NCI-H2081 (cell line): ENCODE measurements at places on chromosomes 7 and 10.

DNA sequence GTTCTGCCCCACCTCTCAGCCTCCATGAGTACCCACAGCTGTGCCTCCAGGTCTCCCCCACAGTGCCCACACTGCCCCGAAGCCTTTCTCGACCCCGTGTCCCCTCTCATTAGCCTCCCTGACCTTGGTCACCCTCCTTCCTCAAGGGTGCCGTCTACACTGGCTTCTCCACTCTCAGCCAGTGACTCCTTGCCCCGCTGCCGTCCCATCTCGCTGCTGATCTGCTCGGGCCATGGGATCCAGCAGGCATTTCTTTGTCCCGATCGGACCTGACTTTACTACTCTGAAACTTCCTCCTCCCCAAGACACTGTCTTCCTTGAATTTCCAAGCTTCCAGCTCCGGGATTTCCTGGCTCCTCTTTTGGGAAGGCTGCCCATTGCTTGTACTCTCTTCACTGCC, 31.3 kb downstream of the FKBP6 start:
- DNase-seq, result no peak

- peak; percentile 60 for DNase-seq
Observed at GRCh38 chr10:76766682-76767081, 870.9 kb downstream of the KCNMA1 start.

DNA sequence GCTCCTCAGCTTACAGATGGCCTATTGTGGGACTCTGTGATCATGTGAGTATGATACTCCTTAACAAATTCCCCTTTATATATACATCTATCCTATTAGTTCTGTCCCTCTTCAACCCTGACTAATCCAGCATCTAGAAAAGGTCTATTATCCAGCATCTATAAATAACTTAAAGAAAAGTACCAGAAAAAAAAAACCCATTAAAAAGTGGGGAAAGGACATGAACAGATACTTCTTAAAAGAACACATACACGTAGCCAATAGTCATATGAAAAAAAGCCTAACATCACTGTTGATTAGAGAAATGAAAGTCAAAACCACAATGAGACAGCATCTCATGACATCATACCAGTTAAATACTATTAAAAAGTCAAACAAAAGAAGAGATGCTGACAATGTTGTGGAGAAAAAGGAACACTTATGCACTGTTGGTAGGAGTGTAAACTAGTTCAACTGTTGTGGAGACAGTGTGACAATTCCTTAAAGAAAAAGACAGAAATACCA, 549.5 kb upstream of the GRM3 start:
- DNase-seq, result no peak

GRCh38 chr7:148983200-148984146, 44.8 kb downstream of the PDIA4 start:
- DNase-seq, result peak; percentile 91

GRCh38 chr7:116227678-116228239, 17.4 kb downstream of the TES start:
- DNase-seq, result no peak

GRCh38 chr7:104908636-104909035, 105.4 kb upstream of the KMT2E start:
- DNase-seq, result no peak

DNA sequence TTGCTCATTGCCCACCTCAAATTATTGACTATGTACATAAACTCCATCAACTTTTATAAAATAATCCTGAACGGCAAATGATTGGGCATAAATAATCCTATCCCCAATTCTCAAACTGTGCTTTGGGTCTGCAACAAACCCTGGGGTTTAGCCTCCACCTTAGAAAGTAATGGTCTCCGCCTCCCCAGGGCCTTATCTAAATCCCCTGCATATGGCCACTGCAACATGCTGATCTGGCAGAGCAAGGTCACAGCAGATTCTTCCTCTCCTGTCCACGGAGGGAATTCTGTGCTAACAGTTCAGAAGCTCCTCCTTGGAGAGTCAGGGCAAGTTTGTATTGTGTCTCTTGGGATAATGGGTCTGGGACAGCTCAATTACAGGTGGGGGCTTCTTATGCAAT, 18.4 kb downstream of the FXYD4 start:
- DNase-seq, result no peak

GRCh38 chr10:118812393-118812740, 57.6 kb upstream of the CACUL1 start:
- no peak for DNase-seq

GRCh38 chr10:44650691-44651661, 260.2 kb upstream of the TMEM72 start:
- DNase-seq, result no peak

GRCh38 chr10:128929767-128930166, 537.3 kb upstream of the MGMT start:
- DNase-seq, result no peak

- DNase-seq, result no peak
Observed at GRCh38 chr7:34752929-34753328, 94.9 kb downstream of the NPSR1 start.

DNA sequence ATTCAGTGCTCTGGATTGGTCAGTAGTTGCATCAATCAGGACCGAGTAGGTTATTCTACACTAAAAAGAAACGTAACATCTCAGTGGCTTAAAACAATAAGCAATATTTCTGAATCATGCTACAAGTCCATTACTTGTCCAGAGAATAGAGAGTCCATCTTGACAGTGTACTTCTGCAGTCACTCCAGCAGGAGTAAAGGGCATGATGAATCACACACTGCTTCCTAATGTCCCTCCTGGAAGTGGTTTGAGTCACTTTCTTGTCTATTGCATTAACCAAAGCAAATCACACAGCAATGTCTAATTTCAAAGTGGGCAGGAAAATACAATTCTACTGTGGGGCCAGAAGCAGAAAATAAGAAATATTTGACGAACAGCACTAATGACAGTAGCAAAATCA, 124.8 kb downstream of the TSPAN12 start:
- DNase-seq, result no peak

- peak; percentile 80 for DNase-seq
Observed at GRCh38 chr10:104037261-104037951, 48.3 kb downstream of the COL17A1 start.

GRCh38 chr7:939843-940242, 14.6 kb downstream of the ADAP1 start:
- no peak for DNase-seq

DNA sequence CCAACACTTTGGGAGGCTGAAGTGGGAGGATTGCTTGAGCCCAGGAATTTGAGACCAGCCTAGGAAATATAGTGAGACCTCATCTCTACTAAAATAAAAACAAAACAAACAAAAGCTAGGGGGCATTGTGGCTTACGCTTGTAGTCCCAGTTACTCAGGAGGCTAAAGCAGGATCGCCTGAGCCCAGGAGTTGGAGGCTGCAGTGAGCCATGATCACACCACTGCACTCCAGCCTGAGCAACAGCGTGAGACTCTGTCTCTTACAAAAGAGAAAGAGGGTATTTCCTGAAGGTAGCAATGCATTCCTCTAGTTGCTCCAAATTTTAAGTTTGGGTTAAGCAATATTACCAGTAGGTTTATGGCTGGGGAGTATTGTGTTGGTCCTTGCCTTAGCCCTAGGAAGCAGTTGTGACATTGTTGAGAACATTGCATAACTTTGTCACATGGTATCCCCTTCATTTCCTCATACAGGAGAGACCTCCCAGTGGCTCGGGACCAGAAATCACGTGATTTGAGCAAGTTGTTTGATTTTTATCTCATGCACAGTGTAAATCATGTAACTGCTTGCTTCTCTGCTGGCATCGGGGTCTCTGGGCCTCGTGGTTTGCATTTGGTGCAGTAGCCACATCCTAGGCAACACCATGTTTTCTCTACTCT, 23.3 kb upstream of the SMARCD3 start:
- DNase-seq, result no peak

- DNase-seq, result no peak
Observed at GRCh38 chr7:140390466-140391190, 7.7 kb downstream of the SLC37A3 start.

- DNase-seq, result no peak
Observed at GRCh38 chr7:38542156-38542555, 89.0 kb downstream of the AMPH start.

DNA sequence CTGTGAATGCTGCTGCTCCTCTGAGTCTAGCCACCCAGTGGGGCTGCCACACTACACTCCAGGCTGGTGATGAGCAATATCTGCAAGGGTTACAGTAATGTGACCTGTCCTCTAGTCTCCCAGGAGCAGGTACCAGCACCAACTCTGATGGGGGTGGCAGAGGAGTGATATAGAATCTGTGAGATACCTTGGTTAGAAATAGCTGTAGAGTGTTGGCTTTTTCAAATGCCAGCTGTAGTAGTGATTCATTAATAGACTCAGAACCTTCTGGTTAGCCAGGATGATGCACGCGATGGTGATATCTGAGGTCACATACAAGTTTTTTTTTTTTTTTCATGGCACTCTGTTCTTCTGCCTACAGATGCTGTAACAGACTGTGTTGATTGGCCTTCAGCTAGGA, 757.1 kb downstream of the INHBA start:
- DNase-seq, result no peak

GRCh38 chr7:49564379-49564714, 209.1 kb upstream of the VWC2 start:
- DNase-seq, result no peak

GRCh38 chr10:124588736-124589490, 127.3 kb downstream of the LHPP start:
- DNase-seq, result no peak

GRCh38 chr10:69636273-69636575, 6.2 kb downstream of the FAM241B start:
- no peak for DNase-seq

DNA sequence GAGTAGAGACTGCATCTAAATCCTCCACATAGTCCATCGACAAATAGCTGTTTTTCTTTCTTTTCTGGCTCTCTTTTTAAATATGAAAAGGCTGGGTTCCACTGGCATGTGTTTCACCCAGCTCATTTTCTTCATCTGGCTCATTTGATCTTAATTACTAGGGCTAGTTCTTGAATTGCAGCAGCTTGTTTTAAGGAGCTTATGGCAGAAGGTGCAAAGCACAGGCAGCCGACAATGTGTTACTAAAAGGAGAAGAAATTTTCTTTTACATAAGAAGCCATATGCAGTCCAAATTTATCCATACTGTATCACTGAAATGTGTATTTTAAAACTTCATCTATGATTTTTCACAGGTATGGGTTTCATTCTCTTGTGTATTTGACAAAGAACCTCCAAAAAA, 205.6 kb upstream of the PTER start:
- DNase-seq, result no peak

DNA sequence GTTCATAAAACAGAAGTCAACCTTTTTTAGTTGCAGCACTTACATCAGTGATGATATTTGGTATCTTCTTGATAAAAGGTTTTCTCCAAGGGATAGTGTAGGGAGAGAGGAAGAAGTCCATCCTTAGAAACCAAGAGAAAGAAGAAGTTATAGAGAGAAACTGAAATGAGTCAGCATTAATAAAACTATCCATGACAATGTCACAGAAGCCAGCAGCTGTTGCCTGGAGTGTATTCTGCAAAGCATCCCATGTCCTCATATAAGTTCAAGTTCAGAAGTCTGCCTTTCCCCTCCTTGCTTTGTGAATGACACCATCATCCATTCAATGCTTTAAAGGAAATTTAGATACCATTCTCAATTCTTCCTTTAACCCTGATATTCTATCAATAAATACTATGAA, 14.4 kb upstream of the COL1A2 start:
- DNase-seq, result no peak

- peak; percentile 10 for DNase-seq
Observed at GRCh38 chr7:124155432-124156022, 122.7 kb upstream of the TMEM229A start.

GRCh38 chr10:25683344-25683743, 250.7 kb upstream of the MYO3A start:
- DNase-seq, result no peak

- no peak for DNase-seq
Observed at GRCh38 chr10:27529010-27529783, 25.1 kb downstream of the RAB18 start.
